ENCODE measurements at places on chromosomes 6 and 20. TPM values are rescaled to one million over a fixed set of nuclear protein-coding genes. Genes with fewer than 3 reads are reported as not detected.

C20orf144 gene
- 0.24 TPM for total RNA-seq

CD109 gene
- 67.4 TPM for total RNA-seq

SMIM29 gene
- 79.9 TPM for total RNA-seq

SLC4A11 gene
- 0.60 TPM for total RNA-seq

TNNC2 gene
- 0.36 TPM for total RNA-seq

MROH8 gene
- total RNA-seq = 0.10 TPM

PBOV1 gene
- not detected for total RNA-seq

SLC22A16 gene
- total RNA-seq = not detected

SLC2A10 gene
- total RNA-seq = 23.4 TPM

NKX2-2 gene
- not detected for total RNA-seq

SCGN gene
- not detected for total RNA-seq

CLDN20 gene
- not detected for total RNA-seq

PACRG gene
- total RNA-seq = not detected

PSMB9 gene
- total RNA-seq = 174 TPM

OLIG3 gene
- total RNA-seq = not detected

PNPLA1 gene
- total RNA-seq = not detected

OR2B6 gene
- not detected for total RNA-seq

NKAPL gene
- not detected for total RNA-seq

TBXT gene
- not detected for total RNA-seq

CPXM1 gene
- not detected for total RNA-seq

EBF4 gene
- total RNA-seq = 0.10 TPM

MAP7 gene
- total RNA-seq = not detected

TCF15 gene
- total RNA-seq = not detected

PNLDC1 gene
- not detected for total RNA-seq

SLC17A2 gene
- total RNA-seq = not detected

FITM2 gene
- total RNA-seq = 14.1 TPM

RIPOR3 gene
- 10.8 TPM for total RNA-seq

BTNL2 gene
- total RNA-seq = not detected

ELOVL2 gene
- 0.59 TPM for total RNA-seq

PAK5 gene
- not detected for total RNA-seq

TMEM217 gene
- total RNA-seq = 0.78 TPM

ULBP2 gene
- total RNA-seq = 21.8 TPM

B3GAT2 gene
- not detected for total RNA-seq

UBE2C gene
- 673 TPM for total RNA-seq

MCHR2 gene
- total RNA-seq = not detected

OR2H1 gene
- total RNA-seq = not detected
